ENCODE measurements at places on chromosomes 6 and 20.

GRCh38 chr6:48881551-48881950, 581.5 kb downstream of the MMUT start:
- DNase-seq = no peak

DNA sequence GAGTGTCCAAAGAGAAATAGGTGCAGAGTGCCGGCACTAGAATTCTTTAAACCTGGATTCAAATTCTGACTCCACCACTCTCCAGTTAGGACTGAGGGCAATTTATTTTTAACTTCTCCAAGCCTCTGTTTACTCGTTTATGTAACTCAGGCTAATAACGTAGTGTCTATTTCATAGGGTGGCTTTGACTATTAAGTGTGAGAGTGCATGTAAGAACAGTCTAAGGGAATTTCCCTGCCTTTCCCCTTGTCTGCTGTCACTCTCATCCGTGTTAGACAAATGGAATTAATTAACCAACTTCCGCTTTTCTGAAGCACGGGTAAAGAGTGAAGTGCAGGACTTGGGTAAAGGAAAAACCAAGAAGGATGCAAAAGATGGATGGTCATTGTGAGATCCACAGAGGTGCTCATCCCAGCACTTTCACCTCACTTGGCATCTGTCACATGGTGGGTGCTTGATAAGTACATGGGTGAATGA, 4.1 kb upstream of the ZKSCAN8 start:
- no peak for DNase-seq

- no peak for DNase-seq
Measured at GRCh38 chr20:17225851-17226409, 910 bp upstream of the PCSK2 start.

- DNase-seq = no peak
Measured at GRCh38 chr6:2078888-2079287, 166.5 kb downstream of the GMDS start.

DNA sequence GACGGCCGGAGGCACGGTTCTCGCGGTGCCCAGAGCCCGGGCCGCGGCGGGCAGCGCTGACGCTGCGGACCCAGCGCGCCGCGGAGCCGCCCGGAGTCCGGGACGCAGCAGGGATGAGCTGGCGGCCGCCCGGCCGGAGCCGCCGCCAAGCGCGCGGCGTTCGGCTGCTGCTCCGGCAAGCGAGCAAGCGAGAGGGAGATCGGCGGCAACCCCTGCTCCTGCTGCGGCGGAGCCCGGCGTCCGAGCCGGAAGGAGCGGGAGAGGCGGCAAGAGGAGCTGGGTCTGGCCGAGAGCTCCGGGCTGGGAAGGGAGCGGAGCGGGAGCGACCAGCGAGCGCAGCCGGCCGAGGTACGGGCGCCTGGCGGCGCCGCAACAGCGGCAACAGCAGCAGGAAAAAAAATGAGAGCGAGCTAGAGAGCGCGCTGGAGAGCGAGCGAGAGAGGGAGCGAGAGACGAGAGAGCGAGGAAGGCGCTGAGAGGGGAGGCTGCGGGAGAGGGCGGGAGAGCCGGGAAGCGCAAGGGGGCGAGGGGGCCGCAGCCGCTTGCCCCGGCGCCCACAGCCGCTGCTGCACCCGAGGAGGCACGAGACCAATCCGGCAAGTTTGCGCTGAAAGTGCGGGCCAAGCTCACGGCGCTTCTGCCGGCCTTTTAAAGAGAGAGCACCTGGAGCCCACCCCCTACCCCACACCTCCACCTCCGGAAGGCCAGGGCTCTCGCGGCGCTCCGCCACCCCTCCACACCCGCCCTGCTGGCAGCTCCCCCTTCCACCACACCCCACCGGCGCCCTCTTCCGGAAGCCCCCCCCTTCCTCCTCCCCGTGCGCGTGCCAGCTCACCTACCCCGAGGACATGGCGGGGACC, 496 bp downstream of the GRM4 start:
- DNase-seq = peak; percentile 33

GRCh38 chr6:69456086-69456485, 340.7 kb downstream of the LMBRD1 start:
- no peak for DNase-seq

DNA sequence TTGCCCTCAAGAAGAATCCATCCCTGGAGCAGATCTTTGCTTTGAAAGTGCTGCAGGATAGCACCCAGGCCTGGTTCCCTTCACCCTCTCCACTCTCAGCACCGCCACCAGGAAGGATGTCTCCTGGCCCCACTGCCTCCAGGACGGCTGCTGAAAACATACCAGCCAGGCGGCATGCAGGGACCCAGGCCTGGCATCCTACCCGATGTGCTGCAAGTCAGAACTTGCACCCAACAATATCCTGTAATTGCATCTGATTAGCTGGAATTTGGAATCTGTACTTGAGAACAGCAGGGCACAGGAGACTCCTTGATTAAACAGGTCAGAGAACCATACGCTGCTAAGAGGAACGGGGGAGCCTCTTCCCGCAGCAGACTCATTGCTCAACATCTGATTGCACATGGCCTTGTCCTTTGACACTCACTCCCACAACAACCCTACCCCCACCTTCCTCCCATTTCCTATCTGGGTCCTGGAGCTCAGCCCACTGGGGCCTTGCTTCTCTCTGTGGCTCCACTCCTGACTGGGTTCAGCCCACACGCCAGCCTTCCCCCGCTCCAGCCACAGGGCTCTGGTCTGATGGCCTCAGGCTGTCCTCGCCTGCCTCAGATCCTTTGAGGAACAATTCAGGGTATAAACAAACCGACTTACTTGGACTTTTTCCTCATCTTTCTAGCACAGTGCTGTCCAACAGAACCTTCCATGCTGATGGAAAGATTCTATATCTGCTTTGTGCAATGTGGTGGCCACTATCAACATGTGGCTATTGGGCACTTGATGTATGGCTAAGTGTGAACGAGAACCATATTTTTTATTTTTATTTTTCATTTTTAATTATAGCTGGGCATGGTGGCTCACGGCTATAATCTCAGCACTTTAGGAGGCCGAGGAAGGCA, 78.0 kb downstream of the FGD2 start:
- no peak for DNase-seq

- DNase-seq = no peak
Measured at GRCh38 chr6:111662794-111663593, 57.3 kb upstream of the TRAF3IP2 start.

DNA sequence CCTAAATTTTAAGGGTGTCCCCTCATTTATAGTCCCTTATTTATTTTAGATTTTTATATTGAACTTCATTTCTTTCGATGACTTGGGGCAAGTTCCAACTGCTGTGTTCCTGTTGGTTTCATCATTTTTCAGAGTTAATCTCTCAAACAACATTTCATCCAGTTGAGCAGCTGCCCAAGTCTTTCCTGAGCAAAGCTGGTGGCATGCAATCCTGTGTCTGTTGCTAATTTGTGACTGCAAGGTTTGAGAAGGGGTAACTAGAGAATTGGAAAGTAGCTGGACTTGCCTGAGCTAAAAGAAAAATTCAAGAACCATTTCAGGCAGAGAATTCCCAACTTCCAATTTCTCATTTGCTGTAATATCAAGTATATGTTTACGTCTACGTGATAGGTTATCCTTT, 881.5 kb upstream of the SLC35B3 start:
- no peak for DNase-seq

GRCh38 chr6:7532232-7532631, 9.2 kb upstream of the DSP start:
- peak; percentile 72 for DNase-seq

DNA sequence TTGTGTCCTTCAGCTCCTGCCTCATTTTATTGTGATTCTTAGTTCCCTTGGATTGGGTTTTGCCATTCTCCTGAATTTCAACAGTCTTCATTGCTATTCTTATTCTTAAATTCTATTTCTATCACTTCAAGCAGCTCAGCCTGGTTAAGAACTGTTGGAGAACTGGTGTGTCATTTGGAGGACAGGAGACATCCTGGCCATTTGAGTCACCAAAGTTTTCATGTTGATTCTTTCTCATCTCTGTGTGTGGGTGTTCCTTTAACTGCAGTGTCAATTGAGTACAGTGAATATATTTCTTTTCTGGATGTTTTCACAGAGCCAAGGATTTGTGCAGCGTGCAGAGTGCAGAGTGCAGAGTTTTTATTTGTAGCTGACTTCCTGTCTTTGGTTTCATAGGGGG, 33.5 kb upstream of the TFB1M start:
- DNase-seq = no peak

- no peak for DNase-seq
Measured at GRCh38 chr6:166498228-166498627, 88.2 kb downstream of the RAMACL start.

- DNase-seq = no peak
Measured at GRCh38 chr6:1574083-1574761, 35.5 kb upstream of the FOXC1 start.

DNA sequence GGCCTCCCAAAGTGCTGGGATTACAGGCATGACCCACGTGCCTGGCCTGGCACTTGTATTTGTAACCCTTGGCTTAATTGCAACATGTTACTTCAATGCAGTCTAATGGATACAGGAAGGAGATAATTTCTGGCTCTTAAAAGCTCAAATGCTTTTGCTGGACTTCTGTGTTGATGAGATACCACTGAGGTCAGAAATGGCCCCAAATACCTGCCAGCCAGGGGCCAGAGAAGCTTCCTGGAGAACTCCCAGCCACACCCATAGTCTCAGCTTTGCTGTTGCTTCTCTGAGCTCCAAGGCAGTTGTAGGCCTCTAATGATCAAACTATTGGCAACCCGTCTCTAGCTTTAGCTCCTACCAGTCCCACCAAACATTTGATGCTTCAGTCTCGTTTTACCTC, 14.2 kb upstream of the ZNFX1 start:
- no peak for DNase-seq

- DNase-seq = no peak
Measured at GRCh38 chr20:37905671-37906613, 3.0 kb downstream of the VSTM2L start.

DNA sequence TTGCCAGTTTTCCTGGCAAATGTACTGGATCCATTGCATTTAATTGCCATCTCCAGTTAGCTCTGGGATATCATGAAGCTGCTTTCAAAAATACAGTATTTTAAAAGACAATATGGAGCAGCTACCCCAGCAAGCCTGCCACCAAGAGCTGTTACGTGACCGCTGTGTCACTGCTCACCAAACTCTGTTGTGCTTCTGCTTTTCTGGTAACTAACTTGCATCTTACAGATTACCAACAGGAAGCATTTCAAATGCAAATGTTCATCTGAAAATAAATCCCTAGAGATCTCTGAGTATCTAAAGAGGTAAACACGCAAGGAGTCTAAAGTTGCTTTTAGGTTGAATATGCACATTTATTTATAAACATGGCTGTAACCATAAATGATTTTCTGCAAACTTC, 1008.3 kb downstream of the KIF16B start:
- no peak for DNase-seq

- no peak for DNase-seq
Measured at GRCh38 chr20:46179862-46180261, 61.7 kb downstream of the CD40 start.

DNA sequence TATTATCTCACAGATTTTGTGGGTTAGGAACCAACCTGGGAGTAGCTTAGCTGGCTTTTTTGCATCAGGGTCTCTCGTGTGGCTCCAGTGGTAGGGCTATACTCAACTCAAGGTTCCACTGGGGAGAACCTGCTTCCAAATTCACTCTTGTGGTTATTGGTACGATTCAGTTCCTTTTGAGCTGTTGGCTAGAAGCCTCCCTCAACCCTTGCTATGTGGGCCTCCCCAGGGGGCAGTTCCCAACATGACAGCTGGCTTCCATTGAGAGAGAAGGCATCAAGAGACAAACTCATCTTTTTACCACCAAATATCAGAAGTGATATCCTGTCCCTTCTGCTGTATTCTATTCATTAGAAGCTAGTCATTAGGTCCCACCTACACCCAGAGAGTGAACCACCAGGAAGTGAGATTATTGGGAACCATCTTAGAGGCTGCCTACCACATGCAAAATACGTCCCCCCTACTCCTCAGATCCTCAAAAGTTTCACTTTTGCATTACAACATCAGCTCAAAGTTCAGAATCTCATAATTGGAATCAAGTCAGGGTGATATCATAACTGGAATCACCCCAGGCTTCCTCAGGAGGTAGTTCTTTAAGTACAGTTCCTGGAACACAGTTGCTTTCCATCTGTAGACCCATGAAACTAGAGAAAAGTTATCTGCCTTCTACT, 30.9 kb downstream of the MKKS start:
- DNase-seq = no peak

- DNase-seq = no peak
Measured at GRCh38 chr6:16684896-16685554, 76.2 kb downstream of the ATXN1 start.

DNA sequence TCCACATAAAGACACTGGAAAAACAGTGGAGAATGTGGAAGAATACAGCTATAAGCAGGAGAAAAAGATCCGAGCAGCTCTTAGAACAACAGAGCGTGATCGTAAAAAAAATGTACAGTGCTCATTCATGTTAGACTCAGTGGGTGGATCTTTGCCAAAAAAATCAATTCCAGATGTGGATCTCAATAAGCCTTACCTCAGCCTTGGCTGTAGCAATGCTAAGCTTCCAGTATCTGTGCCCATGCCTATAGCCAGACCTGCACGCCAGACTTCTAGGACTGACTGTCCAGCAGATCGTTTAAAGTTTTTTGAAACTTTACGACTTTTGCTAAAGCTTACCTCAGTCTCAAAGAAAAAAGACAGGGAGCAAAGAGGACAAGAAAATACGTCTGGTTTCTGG, 57.1 kb downstream of the MAP3K4 start:
- DNase-seq = no peak

- DNase-seq = peak; percentile 42
Measured at GRCh38 chr20:4795394-4795793, 73.7 kb downstream of the PRND start.

DNA sequence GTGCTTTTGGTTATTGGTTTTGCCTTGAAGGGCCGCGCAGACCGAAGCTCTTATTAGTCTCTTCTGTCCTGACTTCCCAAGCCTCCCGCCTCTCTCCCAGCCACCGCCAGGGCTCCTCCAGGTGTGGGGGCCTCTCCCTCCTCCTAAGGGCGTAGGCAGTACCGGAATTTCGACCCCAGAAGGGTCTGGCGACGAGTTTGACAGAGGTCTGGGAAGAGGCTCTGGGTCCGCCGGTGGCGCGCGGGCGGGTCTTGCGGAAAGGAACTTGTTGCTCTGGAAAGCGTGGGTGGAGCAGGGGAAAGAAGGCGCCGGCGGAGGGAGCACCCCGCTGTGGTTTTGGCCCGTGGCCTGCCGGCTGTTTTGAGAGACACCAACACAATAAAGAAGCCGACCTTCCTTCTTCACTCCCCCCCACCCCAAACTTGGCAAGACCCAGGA, 1.8 kb downstream of the PCSK2 start:
- DNase-seq = no peak

DNA sequence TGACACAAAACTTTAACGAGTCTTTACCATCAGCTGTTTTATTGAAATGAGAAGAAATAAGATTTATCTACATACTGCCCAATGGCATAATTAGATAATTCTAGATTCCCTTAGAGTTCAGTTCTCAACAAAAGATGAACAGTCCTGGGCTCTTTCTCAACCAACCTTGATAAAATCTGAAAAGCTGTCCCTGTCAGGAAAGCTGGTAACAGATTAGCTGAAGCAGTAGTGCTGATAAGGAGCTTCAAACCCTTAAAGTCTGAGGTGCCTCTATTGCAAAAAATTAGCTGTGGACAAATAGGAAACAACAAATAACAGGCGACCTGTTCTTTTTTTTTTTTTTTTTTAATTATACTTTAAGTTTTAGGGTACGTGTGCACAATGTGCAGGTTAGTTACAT, 35.9 kb upstream of the FAM135A start:
- DNase-seq = no peak

- no peak for DNase-seq
Measured at GRCh38 chr6:112366695-112367553, 19.8 kb downstream of the RFPL4B start.
